ENCODE measurements at places on chromosomes 1 and 21.

- DNase-seq, result peak; percentile 53
These were observed 86.4 kb downstream of the TMEM53 start for GRCh38 chr1:44587796-44588460.

DNA sequence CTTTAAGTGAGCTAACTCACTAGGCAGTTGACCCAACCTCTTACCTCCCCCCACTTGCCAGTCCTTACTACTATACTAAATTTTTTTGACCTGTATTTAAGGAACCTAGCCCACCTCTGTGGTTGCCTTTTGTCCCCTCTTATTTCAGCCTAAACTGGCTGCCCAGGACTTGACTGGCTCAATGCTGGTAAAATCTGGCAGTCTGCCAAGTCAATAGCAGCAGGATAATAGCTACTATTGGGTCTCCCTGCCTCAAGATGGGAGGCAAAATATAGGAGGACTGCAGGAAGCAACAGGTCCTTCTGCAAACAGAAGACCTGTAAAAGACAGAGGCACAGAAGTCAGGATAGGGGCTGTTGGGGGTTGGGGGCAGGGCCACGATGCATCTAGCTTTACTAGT is 144.2 kb upstream of the POGK start:
- peak; percentile 38 for DNase-seq

- DNase-seq, result no peak
These were observed 17.2 kb upstream of the C8A start for GRCh38 chr1:56837244-56837939.

GRCh38 chr1:111489604-111490003 is 13.8 kb downstream of the ADORA3 start:
- no peak for DNase-seq

GRCh38 chr1:84722794-84723193 is 32.5 kb upstream of the SSX2IP start:
- no peak for DNase-seq

DNA sequence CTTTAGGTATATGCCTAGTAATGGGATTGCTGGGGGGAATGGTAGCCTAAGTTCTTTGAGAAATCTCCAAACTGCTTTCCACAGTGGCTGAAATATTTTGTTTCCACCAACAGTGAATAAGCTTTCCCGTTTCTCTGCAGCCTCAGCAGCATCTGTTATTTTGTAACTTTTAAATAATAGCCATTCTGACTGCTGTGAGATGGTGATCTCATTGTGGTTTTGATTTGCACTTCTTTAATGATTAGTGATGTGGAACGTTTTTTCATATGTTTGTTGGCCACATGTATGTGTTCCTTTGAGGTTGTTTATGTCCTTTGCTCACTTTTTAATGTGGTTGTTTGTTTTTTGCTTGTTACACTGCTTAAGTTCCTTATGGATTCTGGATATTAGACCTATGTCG is 237.4 kb downstream of the CENPF start:
- DNase-seq, result no peak

DNA sequence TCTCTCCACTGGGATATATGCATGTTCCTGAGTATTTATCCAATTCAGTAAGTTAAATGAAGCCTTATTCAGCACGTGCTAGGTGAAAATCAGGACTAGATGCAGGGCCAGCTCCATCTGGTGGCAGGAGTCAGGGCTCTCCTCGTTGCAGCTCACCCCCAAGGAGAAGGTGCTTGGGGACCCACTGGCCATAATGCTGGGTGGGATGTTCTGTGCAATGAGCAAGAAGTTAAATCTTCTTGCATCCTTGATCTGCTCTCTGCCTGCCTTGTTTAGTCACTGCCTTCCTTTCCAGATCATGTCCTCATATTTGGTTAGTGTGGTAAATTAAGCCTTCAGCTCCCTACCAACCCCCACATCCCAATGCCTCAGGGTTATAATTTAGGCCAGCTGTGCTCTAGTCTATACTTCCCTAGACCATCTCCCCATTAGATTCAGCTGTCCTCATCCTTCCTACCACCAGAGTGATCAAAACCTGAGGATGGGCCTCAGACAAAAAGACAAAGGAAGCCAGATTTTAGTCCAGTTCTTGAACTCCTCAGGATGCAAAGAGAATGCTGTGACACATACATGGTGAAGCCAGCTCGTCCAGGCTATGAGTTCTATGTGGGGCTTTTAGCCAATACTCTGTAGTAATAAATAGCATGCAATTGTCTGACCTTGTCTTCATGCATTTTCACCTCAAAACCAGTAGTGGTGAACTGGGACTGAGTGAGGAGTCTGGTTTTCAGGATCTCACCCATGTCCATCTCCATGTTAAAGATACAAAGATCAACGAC is 55.9 kb downstream of the SEC16B start:
- DNase-seq, result peak; percentile 54

DNA sequence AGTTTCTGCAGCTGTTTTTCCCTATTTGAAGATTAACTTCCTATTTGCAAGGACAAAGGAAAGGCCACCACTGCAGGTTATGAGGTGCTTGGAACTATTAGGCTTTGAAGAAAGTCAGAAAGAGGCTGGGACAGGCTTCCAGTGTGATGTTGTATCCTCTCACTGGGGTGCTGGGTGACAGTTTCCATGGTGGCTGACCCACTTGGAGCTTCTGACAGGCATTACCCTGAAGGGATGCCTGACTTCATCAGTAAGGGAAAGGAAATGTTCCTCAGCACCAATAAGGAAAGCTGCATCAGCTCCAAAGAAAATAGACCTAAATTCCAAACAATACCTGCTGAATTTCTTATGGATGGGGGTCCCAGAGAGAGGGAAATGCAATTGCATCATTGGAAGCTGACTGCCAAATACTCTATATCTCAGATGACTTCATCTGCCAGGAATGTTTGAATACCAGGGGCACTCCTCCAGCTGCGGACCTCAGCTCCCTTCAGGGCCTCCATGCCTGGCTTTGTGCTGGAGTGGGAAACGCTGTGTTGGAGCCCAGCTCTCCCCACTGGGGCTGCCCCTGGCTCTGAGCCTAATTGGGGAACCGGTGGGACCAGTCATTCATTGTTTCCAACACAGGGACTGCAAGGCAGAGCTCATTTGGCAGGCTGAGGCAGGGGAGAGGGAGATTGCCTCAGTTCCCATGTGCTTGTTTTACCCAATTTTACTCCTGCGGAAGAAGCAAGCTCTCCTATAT is 76.6 kb downstream of the RGL1 start:
- DNase-seq, result peak; percentile 10

GRCh38 chr1:112712191-112712590 is 2.9 kb downstream of the PPM1J start:
- no peak for DNase-seq

DNA sequence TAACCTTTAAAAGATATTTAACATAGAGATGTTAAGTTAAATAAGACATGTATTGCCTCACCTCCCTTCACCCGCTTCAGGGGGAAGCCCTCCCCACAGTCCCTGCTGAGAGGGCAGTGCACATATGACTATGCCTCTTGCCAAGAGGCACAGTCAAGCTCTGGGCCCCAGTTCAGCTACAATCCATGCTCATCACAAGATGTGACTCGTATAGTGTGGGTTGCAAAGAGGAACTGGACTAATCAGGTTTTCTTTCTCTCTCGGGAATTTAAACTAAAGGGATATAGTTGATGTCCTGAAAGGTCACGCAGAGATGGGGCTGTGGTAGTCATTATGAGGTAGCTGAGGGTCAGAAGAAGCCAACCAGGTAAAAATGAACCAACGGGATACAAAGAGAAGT is 35.6 kb downstream of the LYST start:
- DNase-seq, result peak; percentile 22

DNA sequence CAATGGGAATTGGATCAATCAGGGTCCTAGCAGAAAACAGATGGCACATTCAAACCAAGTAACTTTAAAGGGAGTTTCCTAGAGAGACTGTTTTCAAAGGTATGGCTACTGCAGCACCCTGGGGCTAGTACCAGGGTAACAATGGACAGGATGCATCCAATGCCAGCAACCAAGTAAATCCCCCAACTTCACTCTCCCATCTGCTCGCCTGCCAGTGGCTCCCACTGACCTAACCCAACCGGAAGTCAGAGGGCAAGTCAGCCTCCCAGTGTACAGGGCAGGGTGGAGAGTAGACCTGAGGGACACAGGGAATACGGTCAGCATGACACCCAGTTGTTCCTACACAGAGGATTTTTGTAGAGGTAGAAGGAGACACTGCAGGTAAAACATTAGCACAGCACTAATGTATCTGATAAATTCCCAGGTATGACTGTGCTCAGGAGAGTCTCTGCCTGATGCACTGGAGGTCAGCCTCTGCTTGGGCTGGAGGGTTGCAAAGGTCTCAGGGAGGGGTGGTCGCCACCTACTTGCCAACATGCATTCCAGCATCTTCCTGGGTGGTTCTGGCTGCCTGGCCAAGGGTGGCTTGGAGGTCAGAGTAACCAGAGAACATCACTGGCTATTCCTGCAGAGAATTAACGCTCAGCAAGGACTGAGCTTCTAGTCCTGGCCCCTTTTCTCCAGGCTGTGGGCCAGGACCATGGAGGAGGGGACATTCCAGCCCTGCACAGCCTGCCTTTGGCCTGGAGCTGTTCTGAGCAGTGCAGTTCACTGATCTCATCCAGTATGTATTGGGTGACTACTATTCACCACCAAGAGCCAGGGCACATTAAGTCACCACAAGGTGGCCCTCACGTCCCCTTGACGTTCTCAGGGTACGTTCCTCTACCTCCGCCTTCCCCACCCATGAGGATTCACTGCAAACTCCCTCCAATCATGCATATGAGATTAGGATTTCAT is 5.1 kb upstream of the GJA4 start:
- DNase-seq, result peak; percentile 35

GRCh38 chr1:178495158-178495557 is 1.6 kb downstream of the CLEC20A start:
- DNase-seq, result no peak

DNA sequence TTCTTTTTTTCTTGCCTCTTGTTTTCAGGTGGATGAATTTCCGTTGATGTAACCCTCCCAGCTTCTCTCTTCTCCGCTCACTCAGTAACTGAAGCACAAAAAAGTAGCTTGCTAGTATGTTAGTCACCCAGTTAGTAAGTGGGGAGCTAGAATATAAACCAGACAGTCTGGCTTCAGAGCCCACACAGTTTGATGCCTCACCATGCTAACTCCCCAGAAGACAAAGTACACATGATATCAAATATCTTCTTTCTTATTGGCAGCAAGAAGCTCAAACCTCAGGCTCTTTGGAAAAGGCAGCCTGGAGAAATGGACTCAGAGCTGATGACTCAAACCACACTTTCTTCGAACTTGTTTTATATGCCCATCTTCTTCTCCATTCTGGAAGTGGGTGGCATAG is 187.5 kb upstream of the PLXNA2 start:
- DNase-seq, result no peak

GRCh38 chr1:207673399-207673798 is 28.5 kb downstream of the CR1L start:
- peak; percentile 2 for DNase-seq

GRCh38 chr1:66982561-66983260 is 57.9 kb downstream of the MIER1 start:
- DNase-seq, result no peak

Data from NCI-H69 (cell line).